ENCODE measurements at places on chromosomes 2 and 18.
A peak's percentile ranks its signal among the peaks of the same experiment; 100 is the strongest.

DNA sequence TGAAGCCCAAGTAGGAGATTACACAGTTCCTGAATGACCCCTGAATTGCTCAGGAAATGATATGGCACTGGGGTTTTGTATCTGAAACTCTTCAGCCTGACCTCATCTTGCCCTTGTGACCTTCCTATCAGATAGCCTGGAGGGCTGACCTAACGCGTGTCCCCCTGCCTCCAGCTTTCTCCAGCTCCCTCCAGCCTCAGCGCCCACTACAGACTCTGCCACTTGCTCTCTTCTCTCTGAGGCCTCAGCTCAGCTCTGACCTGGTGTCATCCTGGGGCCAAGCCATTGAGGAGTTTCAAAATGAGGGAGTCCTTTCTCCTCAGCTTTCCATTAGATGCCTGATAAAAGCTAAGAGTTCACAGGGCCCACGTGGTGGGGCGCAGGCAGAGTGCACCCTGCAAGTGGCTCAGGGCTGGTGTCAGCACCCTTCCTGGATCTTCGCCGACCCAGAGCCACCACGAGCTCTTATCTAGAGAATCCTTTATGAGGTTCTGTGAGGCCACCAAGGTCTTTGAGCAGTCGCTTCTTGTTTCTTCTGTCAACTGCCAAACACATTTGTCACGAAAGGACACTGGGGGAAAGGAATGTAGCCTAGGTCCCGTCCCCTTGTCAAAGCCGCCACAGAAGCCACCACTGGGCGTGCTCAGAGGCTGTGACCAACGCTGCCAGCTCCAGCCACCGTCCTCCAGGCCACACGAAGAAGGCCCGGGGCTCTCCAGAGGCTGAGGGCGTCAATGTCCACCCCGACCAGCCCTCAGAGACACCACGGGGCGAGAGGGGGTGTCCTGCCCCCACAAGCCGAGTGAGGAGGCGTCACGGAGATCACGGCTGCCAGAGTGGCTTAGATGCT is 131.3 kb upstream of the GPC1 start:
- DNase-seq = no peak

GRCh38 chr18:59022167-59022945 is 117.3 kb upstream of the SEC11C start:
- no peak for DNase-seq

DNA sequence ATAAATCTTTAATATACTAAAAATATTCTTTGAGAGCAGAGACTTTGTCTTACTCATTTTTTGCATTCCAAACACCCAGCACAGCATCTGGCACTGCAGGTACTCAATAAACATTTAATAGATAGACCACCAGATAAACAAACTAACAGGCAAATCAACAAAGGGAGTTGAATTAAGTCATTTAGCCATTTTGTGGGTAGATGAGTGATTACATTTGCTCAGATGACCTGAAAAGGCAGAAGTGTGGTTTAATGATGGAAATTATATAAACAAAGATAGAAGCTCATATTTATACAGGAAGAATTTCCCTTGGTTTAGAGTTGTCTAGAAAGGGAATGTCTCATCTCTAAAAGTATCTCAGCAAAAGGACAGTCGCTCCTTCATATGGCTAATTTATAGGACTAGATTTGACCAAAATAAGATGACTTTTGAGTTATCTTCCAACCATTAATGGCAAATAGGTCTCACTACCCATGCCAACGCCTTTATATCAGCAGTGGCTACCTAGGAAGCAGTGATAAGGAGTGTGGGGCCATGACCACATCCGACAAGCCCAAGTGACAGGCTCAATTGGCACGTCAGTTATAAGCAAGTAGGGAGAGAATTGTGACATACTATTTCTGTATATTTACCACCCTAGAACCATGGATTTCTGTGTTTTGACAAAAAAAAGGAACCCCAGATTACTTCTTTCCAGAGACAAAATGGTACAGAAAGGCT is 173.5 kb downstream of the ATAD2B start:
- no peak for DNase-seq

DNA sequence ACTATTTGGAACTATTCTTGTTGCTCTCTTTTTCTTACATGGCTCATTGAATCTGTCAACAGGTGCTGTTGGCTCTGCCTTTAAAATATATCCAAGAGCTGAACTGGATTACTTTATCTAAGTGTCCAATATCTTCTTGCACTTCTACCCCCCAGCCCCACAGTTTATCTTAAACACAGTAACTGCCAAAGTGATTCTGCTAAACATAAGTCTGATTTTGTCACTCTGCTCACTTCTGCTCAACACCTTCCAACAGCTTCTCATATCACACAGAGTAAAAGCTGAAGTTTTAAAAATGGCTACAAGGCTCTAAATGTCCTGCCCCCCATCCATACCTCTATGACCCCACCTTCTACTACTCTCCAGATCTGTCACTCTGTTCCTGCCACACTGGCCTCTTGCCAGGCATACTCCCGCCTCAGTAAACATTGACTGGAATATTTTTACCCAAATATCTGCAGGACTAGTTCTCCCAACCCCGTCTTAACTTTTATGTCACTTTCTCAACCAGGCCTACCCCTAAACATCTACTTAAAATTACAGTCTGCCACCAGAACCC is 130.7 kb downstream of the CCDC148 start:
- no peak for DNase-seq

DNA sequence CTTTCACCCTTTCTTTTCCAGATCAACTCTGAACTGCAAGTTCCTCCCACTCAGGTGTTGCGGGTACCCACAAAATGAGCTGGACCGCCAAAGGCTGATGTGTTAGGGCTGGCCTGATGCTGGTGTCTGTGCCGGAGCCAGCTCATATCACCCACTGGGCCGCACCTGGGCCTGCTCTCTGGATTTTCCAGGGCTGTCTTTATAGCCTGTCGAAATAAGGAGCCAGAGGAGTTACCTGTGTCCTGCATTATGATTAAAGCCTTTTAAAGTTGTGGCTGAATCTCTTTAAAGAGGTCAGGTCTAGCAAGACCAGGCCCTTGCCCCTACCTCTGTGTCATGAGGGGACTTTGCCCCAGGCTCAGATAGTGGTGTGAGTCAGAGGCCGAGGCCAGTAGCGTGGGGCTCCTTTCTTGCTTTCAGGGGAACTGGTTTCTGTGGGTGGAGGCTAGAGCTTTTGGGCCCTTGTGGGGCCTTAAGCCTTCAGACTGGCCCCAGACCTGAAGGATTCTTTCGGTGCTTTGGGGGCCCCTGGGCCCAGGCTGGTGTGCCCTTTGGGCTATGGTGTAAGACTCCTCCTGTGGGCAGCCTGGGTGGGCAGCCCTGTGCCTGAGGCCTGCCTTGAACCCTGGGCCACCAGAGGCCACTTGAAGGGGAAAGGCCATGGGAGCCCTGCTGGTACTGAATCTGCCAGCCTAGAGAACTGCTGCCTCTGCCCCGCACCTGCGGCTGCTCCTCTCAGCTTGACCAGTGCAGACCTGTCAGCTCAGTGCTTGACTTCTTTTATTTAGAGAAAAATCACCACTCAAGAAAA is 21.3 kb downstream of the OTOF start:
- DNase-seq = peak; percentile 54

DNA sequence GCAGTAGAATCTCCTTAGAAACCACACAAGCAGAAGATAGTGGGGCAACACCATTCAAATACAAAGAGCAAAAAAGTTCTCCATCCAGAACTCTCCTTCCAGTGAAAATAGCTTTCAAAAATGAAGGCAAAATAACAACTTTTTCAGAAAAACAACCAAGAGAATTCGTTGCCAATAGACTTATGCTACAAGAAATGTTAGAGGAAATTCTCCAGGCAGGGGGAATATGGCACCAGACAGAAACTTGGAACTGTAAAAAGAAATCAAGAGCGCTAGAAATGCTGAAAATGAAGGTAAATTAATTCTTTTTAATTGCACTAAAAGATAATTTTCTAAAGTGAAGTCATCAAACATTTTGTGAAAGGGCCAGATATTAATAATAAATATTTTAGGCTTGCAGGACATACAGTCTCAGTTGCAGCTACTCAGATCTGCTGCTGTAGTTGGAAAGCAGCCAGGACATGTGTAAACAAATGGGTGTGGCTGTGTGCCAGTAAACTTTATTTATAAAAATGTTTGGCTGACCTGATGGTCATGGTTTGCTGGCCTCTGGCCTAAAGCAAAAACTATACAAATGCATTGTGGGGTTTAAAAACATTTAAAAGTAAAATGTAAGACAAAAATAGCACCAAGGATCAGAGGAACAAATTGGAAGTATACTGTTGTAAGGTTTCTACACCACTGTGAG is 73.7 kb upstream of the TGFA start:
- DNase-seq = no peak

DNA sequence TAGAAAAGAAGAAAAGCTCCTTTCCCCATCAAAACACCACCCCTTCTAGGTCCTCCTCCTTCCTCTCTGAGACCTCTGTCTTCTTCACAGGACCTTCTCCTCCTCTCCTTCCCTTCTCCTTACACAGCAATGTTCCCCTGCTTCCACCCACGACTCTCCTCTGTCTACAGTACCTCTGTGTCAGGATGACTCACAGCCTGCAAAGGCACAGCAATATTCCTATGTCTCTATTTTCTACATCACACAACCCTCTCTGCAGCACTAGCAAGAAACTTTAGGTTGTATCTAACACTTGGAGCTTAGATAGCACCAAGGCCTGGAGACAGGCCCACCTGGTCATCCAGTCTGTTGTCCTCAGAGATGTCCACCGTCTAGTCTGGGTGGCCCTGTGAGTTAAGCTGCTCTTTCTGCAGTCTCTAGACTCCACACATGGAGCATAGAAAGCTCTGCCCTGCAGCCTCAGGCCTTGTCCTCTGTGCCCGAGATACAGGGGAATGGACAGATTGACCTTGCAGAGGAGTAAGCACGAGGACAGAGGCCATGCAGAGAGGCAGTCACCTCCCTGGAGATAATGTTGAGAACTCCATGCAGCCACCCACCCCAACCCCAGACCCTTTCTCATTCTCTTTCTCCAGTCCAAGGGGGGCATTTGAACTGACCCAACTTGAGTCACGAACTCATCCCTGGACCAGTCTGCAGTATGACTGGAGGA is 212.0 kb downstream of the TNS1 start:
- peak; percentile 72 for DNase-seq

- no peak for DNase-seq
These were observed 686.7 kb downstream of the NYAP2 start for GRCh38 chr2:226086190-226086589.

- no peak for DNase-seq
These were observed 5.0 kb downstream of the GAD1 start for GRCh38 chr2:170821531-170822289.

DNA sequence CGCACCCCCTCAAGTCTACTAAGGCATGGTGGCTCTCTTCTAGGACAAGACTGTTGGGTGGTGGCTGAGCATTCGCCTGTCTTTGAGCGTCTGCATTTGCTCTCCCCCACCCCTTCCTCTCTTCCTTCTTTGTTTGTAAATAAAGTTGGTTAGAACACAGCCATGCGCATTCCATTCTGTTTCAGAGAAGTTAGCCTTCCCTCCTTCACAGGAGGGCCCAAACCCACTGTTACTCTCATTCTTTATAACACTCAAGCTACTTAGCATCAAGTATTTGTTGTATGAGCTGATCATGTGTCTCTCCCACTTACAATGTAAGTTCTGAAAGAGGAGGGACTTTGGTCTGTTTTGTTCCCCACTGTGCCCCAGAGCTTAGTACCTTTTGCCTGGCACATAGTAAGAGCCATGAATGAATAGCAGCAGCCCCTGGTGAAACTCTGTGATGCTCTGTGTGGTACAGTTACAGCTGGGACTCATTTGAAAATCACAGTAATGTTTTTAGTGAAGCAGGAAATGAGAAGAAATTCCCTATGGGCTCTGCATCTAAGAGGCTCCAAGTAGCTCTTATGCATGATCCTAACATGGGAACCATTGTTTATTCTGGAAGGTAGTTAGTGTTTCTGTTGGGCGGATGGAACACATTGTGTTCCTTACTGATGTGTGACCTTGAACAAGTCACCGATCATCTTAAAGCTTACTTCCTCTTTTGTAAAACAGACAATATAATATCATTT is 7.7 kb downstream of the MGAT5 start:
- no peak for DNase-seq

- DNase-seq = peak; percentile 13
These were observed 238.5 kb upstream of the ERBB4 start for GRCh38 chr2:212777020-212777491.

- DNase-seq = no peak
These were observed 87.3 kb downstream of the COLEC12 start for GRCh38 chr18:413233-413632.

- DNase-seq = no peak
These were observed 149.8 kb downstream of the FAM210A start for GRCh38 chr18:13576598-13576997.

GRCh38 chr2:2777213-2777612 is 446.1 kb upstream of the MYT1L start:
- DNase-seq = no peak

- no peak for DNase-seq
These were observed 77.0 kb downstream of the CTIF start for GRCh38 chr18:48615566-48616401.

GRCh38 chr2:195364015-195364965 is 292.7 kb upstream of the SLC39A10 start:
- DNase-seq = no peak

- DNase-seq = no peak
These were observed 71.7 kb upstream of the SKOR2 start for GRCh38 chr18:47323158-47323557.

DNA sequence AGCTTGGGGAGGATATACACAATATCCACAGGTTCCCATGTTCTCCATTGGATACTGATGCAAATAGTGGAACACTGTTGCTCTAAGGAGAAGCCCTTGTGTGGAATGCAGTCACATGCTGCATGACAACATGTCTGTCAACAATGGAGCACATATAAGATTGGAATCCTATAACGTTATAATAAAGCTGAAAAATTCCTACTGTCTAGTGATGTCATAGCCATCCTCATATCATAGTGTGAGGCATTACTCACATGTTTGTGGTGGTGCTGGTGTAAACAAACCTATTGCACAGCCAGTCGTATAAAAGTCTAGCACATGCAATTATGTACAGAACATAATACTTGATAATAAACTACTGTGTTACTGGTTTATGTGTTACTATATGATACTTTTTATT is 394.7 kb downstream of the FBXO15 start:
- DNase-seq = no peak

DNA sequence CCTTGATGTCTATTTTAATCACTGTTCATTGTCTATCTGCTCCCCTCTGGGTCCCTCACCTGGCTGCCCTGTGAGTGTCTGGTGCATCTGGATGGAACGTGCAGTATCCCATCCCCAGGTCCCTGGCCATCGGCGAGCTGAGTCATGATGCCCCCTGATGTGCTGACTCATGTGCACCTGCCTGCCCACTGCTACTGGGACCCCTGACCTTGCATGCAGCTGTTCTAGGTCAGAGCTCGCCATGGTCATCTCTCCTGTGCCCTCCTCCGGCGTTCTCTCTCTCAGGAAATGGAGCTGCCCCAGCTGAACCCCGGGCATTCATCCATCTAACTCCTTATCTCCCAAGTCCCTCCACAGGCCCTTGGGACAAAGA is 516.2 kb upstream of the HS6ST1 start:
- DNase-seq = no peak

All from inflammatory macrophage treated with lipopolysaccharide for 1 hour (primary cell).